Lung (tissue), 17 donors: ENCODE measurements at places on chromosomes 12 and 14. TPM values are rescaled to one million over a fixed set of nuclear protein-coding genes. Genes with fewer than 3 reads are reported as not detected.

DNA sequence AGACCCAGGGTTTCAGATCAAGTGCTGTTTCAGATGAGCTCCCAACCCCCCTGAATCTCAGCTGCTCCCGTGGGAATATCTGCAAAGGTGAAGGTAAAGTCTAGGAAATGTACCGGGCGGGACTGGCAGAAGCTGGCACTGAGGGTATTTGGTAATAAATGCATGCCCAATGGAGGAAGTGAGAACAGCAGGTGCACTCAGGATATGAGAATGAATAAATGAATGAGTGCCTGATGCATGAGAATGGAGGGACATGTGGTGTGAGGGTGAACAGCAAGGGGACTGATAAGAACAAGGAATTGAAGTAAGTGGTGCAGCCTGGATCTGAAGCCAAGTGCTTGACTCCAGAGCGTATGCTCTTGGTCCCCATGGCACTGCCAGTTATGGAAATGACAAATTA lies 11.6 kb downstream of the RAPGEF3 start:
- H3K4me1 ChIP-seq, result peaks cover 4% of the 10 kb centered on the region
- no peaks in the 10 kb centered on the region for H3K27me3 ChIP-seq
- H3K27ac ChIP-seq, result no peak overlapping the region
- DNase-seq, result no peak

DNA sequence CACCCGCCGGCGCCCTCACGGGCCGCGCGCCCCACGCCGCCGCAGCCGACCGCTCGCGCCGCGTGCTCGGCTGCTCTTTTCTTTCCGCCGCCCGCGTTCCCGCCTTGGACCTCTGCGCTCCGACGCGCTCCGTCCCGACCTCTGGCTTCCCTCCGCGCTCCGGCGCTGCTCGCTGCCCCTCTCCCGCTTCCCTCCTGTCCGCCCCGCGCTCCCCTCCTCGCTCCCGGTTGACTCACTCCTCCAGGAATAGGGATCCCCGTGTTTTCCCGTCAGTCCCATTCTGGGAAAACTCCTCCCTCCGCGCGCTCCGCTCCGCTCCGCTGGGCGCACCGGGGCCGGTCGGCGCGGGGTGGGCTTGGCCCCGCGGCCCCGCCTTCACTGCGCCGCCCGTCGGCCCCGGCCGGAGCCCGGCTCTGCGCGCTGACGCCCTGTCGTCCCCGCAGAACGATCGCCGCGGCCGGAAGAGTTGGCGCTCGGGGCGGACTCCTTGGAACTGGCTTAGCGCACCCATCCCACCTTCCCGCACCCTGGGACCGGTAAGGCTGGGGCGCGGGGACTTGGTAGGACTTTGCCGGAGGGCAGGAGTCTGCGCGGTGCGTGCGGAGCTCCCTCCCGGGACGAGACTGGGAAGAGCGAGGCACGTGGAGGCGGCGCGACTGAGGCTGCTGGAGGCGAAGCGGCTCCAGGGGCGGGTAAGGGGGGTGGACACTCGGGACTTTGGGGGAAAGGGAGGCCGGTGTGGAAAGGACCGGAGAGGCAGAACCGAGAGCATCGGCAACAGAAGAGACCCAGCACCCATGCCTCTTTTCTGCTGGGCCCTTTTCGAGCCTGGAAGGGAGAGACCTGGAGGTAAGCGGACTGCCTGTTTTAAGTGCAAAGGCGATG lies 550 bp downstream of the TEAD4 start:
- peak overlapping the region; percentile 72 for H3K4me3 ChIP-seq
- peak; percentile 42 for DNase-seq
- H3K36me3 ChIP-seq, result no peaks in the 10 kb centered on the region
- H3K27me3 ChIP-seq, result no peaks in the 10 kb centered on the region

DNA sequence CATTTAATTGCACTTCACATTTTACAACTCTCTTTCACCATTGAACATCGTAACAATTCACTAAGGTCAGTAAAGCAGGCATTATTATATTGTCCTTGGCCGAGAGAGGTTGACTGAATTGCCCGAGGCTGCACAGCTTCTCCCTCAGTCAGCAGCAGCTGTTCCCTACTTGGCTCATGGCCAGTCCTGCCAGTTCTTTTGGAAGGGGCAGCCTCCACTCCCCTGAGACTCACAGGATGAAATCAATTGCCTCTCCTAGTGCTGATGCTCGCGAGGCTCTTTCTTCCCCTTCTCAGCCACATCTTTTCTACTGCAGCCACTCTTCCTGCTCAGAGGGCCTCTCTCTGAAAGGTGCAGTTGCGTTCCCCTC lies 79.9 kb upstream of the KCNA1 start:
- H3K4me3 ChIP-seq, result no peak overlapping the region
- no peak overlapping the region for H3K27ac ChIP-seq
- no peak for DNase-seq
- H3K27me3 ChIP-seq, result peaks cover 25% of the 10 kb centered on the region
- no peaks in the 10 kb centered on the region for H3K36me3 ChIP-seq

Gene ASCL1
- 0.88 TPM for total RNA-seq

DNA sequence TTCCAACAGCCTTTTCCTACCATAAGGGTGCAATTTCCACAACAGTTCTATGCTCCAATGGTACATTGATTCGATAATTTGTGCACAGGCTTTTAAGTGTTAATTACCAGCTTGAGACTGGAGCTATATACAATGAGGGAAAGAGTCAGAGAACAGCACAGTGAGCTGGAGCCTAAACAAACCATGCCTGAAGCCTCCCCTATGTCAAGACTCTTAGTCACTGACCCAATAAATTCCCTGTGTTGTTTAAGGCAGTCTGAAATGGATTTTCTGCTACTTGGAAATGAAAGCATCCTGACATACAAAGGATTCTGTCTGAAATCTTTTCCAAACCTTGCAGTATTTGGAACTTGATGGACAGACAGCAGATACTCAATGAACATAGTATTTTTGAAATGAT lies 149.0 kb downstream of the EFCAB11 start:
- no peaks in the 10 kb centered on the region for H3K27me3 ChIP-seq
- no peak overlapping the region for H3K4me3 ChIP-seq
- H3K4me1 ChIP-seq, result no peaks in the 10 kb centered on the region
- no peak for DNase-seq
- H3K36me3 ChIP-seq, result no peaks in the 10 kb centered on the region

DNA sequence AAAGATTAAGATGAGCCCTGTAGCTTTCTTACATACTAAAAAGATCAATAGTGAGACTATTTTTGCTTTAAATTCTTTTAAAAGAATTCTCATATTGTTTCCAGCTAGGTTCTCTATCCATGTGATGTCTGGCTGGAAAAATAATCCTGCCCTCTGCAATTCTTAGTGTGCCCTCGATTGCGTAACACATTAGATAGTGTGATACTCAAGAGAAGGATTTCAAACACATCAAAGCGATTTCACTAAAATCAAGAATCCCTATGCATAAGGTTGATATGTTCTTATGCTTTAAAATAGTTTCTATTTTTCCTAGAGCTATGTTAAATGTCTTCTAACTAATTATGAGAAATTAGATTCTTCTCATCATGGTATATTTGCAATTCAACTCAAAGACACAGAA lies 127.3 kb upstream of the PLEKHA5 start:
- H3K36me3 ChIP-seq, result no peaks in the 10 kb centered on the region
- H3K4me3 ChIP-seq, result no peak overlapping the region
- H3K27me3 ChIP-seq, result no peaks in the 10 kb centered on the region
- no peak for DNase-seq
- no peak overlapping the region for H3K27ac ChIP-seq

GRCh38 chr14:78581229-78581628 lies 411.1 kb downstream of the NRXN3 start:
- H3K27ac ChIP-seq, result no peak overlapping the region
- no peaks in the 10 kb centered on the region for H3K36me3 ChIP-seq
- H3K27me3 ChIP-seq, result no peaks in the 10 kb centered on the region
- no peaks in the 10 kb centered on the region for H3K4me1 ChIP-seq

Gene CCDC177
- not detected for total RNA-seq

- no peaks in the 10 kb centered on the region for H3K36me3 ChIP-seq
- no peak for DNase-seq
- no peaks in the 10 kb centered on the region for H3K27me3 ChIP-seq
- H3K4me3 ChIP-seq, result no peak overlapping the region
- no peak overlapping the region for H3K27ac ChIP-seq
- no peaks in the 10 kb centered on the region for H3K4me1 ChIP-seq
Measured at GRCh38 chr14:53214384-53214783, 61.3 kb upstream of the DDHD1 start.

- no peaks in the 10 kb centered on the region for H3K36me3 ChIP-seq
- no peak for DNase-seq
- peaks cover 7% of the 10 kb centered on the region for H3K4me1 ChIP-seq
- peak overlapping the region; percentile 81 for H3K27ac ChIP-seq
- H3K27me3 ChIP-seq, result no peaks in the 10 kb centered on the region
- no peak overlapping the region for H3K4me3 ChIP-seq
Measured at GRCh38 chr14:103073876-103074728, 9.9 kb upstream of the LBHD2 start.

DNA sequence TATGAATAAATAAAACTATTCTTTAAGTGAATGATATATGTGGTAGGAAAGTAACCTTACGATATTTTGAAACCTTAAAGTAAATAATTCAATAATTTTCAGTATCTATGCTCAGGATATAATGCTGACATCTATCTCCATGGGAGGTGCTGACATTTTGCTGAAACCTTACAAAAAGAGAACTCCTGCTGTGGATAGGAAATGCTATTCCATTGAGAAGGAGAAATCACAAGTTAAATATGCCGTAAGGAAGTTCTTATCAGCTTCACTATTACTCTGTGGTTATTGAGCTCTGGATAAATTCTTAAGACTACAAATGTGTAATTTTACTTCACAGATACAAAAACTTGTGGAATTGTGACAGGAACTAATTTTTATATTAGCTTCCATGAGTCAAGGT lies 722.1 kb downstream of the TMTC2 start:
- no peaks in the 10 kb centered on the region for H3K27me3 ChIP-seq
- peaks cover 9% of the 10 kb centered on the region for H3K4me1 ChIP-seq
- DNase-seq, result no peak

Gene KLRC1
- total RNA-seq, result 0.49 TPM

Gene PRPF40B
- 20.0 TPM for total RNA-seq

Gene YBX3
- 299 TPM for total RNA-seq

DNA sequence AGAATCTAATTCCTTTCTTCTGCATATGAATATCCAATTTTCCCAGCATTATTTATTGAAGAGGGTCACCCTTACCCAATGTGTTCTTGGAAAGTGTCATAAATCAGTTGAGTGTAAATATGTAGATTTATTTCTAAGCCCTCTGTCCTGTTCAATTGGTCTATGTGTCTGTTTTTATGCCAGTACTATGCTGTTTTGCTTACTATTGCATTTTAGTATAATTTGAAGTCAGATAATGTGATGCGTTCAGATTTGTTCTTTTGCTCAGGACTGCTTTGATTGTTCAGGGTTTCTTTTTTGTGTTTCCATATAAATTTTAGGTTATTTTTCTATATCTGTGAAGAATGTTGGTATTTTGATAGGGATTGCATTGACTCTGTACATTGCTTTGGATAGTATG lies 420.4 kb upstream of the MIS18BP1 start:
- no peaks in the 10 kb centered on the region for H3K36me3 ChIP-seq
- no peak overlapping the region for H3K27ac ChIP-seq
- no peak for DNase-seq
- H3K27me3 ChIP-seq, result no peaks in the 10 kb centered on the region

Gene IL31
- not detected for total RNA-seq

DNA sequence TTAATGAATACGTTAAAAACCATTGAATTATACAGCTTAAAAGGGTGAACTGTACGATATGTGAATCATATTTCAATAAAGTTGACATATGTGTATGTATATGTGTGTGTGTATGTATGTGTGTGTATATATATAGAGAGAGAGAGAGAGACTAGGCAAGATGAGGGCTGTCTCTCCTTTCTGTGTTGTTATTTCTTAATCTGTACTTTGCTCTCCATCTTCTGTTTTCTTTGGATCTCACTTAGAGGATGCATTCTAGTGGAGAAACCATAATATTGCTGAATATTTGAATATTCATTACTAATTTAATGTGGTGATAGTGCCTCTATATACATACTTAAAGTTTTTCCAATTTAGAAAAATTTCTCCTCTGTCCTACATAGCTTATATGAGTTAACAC lies 50.5 kb downstream of the PCNX1 start:
- H3K4me3 ChIP-seq, result no peak overlapping the region
- no peaks in the 10 kb centered on the region for H3K27me3 ChIP-seq
- peaks cover 3% of the 10 kb centered on the region for H3K36me3 ChIP-seq
- no peak overlapping the region for H3K27ac ChIP-seq

- no peaks in the 10 kb centered on the region for H3K36me3 ChIP-seq
- no peaks in the 10 kb centered on the region for H3K27me3 ChIP-seq
- H3K4me3 ChIP-seq, result no peak overlapping the region
- peaks cover 17% of the 10 kb centered on the region for H3K4me1 ChIP-seq
- no peak for DNase-seq
Measured at GRCh38 chr14:104307627-104308401, 169.4 kb downstream of the KIF26A start.

GRCh38 chr14:101878822-101879528 lies 85.4 kb upstream of the DYNC1H1 start:
- H3K27me3 ChIP-seq, result no peaks in the 10 kb centered on the region
- no peak overlapping the region for H3K27ac ChIP-seq
- H3K36me3 ChIP-seq, result peaks cover 16% of the 10 kb centered on the region
- no peak overlapping the region for H3K4me3 ChIP-seq
- DNase-seq, result no peak

DNA sequence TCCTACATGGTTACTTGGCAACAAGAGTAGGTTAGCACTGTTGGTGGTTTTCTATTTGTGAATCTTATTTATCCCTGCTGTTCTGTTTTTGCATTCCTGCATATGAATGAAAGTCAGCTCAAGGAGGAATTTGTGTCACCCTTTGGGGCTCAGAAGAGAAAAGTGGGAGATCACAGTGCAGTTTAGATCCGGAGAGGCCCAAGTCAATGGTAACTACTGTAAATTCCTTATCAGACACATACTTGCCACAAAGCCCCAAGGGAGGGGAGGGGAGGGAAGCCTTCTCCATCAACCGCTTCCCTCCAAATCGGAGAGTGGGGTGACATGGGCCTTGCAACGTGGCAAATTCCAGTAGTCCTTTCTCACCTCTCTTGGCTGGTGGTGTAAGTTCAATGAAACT lies 15.0 kb downstream of the GSG1 start:
- DNase-seq, result no peak
- H3K27ac ChIP-seq, result no peak overlapping the region
- H3K4me3 ChIP-seq, result no peak overlapping the region
- H3K4me1 ChIP-seq, result peaks cover under 1% of the 10 kb centered on the region
- no peaks in the 10 kb centered on the region for H3K36me3 ChIP-seq
- H3K27me3 ChIP-seq, result peaks cover 28% of the 10 kb centered on the region

Gene DDX55
- total RNA-seq, result 21.1 TPM

Gene PAPLN
- total RNA-seq, result 18.0 TPM

Gene GPR84
- 2.6 TPM for total RNA-seq

- no peak for DNase-seq
- H3K27ac ChIP-seq, result no peak overlapping the region
- H3K36me3 ChIP-seq, result peaks cover 52% of the 10 kb centered on the region
- H3K4me3 ChIP-seq, result no peak overlapping the region
Measured at GRCh38 chr12:132772606-132773005, 11.0 kb upstream of the ANKLE2 start.

DNA sequence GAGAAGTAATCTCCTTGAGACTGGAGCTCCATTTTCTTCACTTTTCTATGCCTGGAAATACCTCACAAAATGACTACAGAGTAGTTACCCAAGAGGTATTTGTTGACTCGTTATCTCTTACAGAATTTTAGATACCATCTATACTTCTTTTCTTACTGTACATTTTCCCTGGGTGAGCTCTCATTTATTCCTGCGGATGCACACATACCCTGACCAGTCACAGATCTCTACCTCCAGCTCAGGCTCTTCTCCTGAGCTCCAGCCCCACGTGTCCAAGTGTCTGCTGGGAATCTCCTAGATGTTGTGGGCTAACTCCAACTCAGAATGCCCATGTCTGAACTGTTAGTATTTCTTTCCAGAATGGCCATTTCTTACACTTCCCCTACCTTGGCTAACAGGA lies 403.1 kb downstream of the RAD51B start:
- H3K36me3 ChIP-seq, result no peaks in the 10 kb centered on the region
- no peaks in the 10 kb centered on the region for H3K27me3 ChIP-seq
- H3K4me3 ChIP-seq, result no peak overlapping the region
- no peak for DNase-seq
- no peak overlapping the region for H3K27ac ChIP-seq
